NCI-H345 (cell line): ENCODE measurements at places on chromosomes 5 and 9.

DNA sequence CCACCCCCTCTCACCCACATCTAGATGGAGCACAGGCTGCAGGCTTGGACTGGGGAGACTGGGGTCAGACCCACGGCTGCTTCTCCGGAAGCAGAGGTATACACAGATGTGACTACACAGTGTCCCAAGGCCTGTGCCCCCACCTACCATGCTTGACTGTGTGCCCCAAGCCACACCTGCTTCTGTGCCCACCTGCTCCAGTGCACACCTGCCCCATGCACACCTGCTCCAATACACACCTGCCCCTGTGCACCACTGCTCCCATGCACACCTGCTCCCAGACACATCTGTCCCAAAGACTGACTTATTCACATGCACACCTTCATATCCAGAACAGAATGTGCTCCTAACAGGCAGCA, 5.5 kb upstream of the COL5A1 start:
- no peak for DNase-seq

GRCh38 chr9:136117291-136117915, 1.3 kb downstream of the TMEM250 start:
- DNase-seq, result no peak

DNA sequence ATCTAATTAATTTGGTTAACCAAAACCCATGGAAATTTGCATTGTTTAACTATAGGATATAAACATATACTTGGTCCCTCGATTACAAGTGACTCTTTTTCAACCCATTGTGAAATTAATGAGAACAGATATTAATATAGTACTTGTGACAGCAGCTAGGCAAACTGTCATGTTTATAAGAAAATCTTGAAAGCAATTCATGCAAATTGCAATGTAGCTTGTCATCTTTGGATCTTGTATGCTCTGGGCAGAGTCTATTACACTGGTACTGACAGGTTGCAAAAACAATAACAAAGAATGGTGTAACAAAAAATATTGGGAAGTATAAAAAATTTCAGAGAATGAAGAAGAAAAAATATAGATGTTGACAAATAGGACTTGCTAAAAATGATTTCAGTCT, 941.0 kb downstream of the DNAH5 start:
- DNase-seq, result no peak

GRCh38 chr9:136254381-136255165, 9.0 kb upstream of the QSOX2 start:
- no peak for DNase-seq

GRCh38 chr9:130013326-130013725, 29.7 kb downstream of the FNBP1 start:
- DNase-seq, result no peak

DNA sequence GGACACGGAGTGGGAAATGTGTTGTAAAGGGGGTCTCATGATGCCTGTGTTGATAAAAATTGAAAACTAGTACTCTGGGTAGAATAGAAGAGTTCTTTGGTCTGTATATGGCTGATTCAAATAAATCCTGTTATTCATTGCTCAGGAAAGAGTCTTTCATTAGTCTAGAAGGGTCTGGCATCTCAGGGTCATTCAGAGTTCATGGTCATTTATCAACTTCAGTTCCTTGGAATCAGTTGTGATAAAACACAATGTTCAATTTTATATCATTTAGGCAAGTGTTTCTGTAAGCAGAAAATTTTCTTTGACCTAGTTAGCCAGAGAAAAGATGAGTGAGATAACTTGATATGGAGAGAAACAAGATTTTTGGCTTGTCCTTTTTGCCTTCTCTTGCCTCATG, 36.3 kb downstream of the SPATA31D1 start:
- no peak for DNase-seq

DNA sequence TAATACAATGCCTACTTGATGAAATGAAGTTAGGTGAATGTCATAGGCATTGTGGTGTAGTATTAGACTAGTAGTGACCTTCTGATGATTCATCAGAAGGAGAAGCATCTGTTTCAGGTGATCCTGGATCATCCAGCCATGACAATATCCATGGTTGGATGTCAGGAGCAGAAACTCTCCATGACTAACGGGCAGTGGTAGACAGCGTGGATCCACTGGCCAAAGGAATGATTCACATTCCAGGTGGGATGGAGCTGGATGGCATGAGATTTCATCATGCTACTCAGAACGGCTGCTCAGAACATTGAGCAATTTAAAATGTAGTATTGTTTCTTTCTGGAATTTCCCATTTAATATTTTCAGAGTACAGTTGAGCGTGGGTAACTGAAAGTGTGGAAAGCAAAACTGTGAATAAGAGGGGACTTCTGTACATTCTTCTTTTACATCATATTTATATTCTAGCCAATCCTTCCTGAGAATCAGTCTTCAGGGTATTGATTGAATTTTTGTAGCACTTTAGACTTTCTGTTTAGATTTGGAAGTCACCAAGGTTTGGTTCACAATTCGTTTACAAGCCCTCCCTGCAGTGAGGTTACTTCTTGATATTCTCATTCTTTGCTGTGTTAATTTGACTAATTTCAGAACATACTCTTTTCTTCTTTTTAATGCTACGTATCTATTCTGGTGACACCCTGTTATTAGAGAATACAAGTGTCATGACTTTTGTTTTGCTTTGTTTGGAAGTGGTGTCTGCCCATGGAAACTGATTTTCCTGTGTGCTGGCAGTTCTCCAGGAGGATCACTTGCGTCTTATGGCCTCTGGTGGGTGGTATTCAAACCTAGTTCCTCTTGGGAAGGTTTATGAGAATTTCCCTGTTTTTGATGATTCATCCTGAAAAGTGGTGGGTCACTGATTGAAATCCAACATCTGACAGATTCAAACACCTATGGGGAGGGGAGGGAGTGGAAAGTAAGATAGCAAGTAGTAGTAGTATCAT, 12.2 kb upstream of the CLINT1 start:
- no peak for DNase-seq

DNA sequence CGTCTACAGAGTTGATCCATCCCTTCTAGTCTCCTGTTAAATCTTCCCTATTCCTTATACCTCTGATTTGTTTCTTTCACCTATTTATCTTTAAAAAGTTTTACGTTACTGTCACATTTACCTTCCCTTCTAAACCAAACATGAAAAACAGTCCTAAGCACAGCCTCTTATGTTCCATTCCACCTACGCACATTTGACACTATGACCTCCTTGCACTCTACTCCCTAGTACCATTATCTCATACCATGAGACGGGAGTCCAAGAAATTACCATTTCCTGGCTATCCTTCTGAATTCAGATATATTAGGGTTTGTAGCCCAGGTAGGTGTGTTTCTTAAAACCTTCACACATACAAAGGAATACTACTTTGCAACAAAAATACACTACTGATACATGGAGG, 25.1 kb downstream of the FNIP1 start:
- no peak for DNase-seq

DNA sequence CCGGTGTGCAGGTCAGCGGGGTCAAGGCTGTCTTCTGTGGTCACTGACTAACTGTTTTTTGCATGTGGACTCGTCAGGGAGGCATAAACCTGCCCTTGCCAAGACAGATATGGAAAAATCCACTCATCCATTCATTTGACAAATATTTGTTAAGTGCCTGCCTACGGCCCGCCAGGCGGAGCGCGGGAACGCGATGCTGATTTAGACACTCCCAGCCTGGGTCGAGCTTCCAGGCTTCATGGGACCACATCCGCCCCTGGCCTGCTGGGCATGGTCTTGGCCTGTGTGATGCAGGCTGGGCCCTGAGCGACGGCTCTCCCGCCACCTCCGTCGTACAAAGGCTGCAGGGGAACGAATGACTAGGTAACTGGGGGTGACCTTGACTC, 18.1 kb downstream of the MYMK start:
- DNase-seq, result no peak

GRCh38 chr9:75148561-75148960, 60.2 kb downstream of the OSTF1 start:
- no peak for DNase-seq

GRCh38 chr9:80679916-80680315, 1009.4 kb downstream of the TLE1 start:
- no peak for DNase-seq

DNA sequence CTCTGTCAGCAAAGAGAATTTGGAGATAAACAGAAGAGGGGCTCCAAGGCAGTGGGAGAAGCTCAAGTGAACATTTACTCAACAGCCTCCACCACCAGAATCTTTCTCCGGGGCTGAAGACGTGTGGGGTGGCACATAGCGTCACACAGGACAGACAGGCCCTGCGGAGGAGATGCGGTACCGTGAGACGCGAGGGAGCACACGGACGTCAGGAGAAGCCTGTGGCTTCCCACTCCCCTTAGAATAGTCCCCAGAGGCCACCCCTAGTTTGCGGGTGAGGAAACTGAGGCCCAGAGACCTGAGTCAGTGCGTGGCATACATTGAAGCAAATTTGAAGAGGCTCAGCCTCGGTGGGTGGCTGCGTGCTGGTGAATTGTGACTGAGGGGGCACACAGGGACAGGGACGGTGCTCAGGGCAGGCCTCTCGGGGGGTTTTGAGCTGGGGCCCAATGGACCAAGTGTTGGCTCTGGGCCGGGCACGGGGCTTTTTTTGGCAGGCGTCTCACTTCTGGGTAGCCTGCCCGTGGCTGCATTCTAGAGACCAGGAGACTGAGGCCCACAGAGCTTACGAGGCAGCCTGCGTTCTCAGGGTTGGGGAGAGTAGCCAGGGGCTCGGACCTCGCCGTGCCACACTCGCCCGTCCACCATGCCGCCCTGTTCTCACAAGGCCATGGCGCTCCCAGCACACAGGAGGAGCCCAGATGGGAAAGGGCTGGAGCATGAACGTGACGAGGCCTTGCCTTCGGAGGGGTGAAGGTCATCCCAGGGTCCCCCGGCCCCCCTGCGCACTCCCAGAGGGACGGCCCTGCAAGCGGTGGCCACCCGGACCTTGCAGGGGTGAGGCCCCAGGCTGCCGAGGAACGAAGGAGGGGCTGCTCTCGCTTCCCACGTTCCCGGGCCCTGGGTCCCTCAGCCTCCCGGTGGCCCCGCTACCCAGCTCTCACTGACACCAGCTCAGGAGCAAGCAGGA, 220.6 kb downstream of the C9orf50 start:
- DNase-seq, result no peak

DNA sequence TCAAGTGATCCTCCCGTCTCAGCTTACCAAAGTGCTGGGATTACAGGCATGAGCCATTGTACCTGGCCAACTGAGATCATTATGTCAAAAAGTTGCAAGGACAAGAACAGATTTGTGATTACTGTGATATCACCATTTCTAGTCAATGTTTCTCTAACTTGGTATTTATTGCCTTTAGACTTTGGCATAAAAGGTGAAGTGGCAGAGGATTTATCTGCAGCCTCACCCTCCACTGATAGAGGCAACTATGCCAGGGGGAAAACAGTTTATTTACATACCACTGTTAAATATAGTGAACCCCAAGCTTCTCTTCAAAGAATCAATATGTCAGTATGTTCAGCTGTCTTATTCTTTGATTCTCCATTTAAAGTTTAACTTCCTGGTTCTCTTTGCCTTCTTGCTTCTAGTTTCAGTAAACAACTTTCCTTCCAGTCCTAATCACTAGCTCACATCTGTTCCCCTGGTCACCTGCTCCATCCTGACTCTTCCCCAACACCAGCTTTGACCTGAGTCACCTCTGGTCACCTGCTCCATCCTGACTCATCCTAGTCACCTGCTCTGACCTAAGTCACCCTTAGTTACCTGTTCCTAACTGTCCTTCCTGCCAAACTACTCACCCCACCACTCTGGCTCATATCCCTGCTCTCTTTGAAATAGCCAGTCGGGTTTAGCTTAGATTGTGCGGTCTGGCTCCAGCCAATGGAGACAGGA, 29.9 kb downstream of the SEMA6A start:
- no peak for DNase-seq

GRCh38 chr5:79357398-79357797, 121.5 kb downstream of the JMY start:
- no peak for DNase-seq

DNA sequence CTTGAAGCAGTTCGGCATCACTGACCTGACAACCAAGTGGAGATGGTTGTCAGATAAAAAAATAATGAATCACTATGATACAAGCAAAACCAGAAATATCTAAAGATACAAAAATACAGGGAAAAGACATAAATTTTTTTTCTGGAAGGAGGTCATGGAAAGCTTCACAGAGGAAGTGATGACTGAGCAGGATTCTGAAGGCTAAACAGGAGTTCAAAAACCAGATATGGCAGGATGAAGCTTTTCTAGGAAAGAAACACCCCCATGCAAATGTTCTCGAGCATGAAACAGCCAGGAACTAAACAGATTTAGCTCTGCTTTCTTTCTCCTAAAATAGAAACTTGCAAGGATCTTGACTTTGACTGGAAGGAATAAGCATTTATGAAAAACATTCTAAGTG, 60.7 kb upstream of the IFNE start:
- DNase-seq, result no peak

DNA sequence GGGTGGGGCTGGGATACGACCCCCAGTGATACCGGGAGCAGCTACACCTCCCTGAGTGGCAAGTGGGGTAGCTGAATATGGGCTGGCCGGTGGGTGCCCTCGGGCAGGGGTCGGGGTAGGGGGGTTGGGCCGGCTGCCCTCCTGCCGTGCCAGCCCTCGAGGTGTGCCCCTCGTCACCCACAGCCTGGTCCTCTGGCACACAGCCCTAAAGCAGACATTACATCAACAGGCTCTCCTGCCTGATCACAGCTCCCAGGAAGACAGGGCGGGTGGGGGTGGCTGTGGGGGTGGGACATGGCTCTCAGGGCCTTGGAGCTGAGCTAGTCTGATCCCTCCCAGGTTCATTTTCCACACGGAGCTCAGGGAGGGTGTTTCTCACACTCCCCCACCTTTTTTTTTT, 23.2 kb downstream of the FBXW5 start:
- DNase-seq, result no peak

GRCh38 chr5:145887976-145888574, 15.3 kb upstream of the GRXCR2 start:
- no peak for DNase-seq

GRCh38 chr9:121447321-121447834, 52.3 kb downstream of the GGTA1 start:
- DNase-seq, result no peak

GRCh38 chr9:111726949-111727348, 65.5 kb downstream of the GNG10 start:
- no peak for DNase-seq

DNA sequence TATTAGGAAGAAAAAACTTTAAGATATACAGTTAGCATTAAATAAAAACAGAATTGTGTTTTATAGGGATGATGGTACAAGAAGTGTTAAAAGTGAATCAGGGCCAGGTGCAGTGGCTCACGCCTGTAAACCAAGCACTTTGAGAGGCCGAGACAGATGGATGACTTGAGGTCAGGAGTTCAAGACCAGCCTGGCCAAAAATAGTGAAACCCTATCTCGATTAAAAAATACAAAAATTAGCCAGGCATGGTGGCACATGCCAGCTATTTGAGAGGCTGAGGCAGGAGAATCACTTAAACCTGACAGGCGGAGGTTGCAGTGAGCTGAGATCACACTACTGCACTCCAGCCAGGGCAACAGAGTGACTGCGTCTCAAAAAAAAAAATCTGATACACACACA, 282.9 kb upstream of the ATP10B start:
- no peak for DNase-seq

GRCh38 chr5:139210585-139210984, 12.4 kb upstream of the SIL1 start:
- DNase-seq, result peak; percentile 56
